ENCODE measurements at places on chromosomes 11 and 22.

DNA sequence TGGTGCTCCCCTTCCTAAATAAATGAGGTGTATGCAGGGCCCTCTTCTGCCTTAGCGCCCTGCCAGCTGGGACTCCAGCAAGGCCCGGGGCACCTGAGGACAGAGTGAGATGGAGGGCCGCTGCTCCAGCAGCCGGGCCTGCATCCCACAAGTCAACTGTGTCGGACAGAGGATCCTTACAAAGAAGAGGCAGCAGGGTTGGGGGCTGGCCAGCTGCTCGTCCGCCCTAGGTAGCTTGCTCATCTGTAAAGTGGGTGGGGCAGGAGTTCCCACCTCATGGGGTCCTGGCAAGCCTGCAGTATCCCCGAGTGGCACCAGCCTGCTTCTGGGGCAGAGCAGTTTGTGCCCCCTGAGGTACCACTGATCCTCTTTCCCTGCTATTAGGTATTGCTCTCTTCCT, 7.6 kb downstream of the TMEM121B start:
- DNase-seq, result no peak

DNA sequence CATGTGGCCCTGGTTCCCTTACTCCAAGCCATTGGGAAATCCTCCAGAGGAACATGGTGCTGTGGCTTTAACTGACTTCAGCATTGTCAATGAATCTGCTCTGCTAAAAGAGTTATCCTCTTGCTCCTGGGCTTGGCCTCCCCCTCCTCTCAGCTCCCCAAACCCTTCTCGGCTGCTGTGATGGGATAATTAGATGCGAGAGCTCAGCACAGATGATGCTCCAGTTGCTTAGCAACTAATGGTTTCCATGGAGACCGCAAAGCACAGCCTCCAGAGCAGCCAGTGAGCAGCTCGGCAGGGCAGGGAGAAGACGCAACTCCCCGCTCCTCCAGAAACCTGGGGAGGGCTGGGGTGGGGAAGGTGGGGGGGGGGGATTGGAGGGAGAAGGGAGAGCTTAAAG, 2.8 kb upstream of the UPK2 start:
- no peak for DNase-seq

GRCh38 chr11:33654594-33654993, 46.0 kb downstream of the C11orf91 start:
- no peak for DNase-seq

DNA sequence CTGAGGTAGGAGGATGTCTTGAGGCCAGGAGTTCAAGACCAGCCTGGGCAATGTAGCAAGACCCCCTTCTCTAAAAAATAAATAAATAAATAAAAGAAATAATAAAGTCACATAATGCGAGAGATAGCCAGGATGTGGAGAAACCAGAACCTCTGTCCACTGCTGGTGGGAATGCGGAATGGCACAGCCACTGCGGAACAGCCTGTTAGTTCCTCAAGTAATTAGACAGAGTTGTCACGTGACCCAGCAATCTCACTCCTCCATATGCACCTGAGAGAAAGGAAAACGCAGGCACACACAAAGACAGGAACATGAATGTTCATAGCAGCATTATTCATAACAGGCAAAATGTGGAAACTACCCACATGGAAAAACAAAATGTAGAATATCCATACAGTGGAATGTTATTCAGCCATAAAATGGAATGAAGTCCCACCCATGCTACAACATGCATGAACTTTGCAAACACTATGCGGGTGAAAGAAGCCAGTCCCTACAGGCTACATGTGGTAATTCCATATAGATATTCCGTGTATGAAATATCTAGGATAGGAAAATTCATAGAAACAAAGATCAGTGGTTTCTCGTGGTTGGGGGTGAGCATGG, 27.4 kb downstream of the LIF start:
- peak; percentile 62 for DNase-seq

GRCh38 chr11:44884056-44884455, 66.6 kb downstream of the TP53I11 start:
- DNase-seq, result peak; percentile 91

DNA sequence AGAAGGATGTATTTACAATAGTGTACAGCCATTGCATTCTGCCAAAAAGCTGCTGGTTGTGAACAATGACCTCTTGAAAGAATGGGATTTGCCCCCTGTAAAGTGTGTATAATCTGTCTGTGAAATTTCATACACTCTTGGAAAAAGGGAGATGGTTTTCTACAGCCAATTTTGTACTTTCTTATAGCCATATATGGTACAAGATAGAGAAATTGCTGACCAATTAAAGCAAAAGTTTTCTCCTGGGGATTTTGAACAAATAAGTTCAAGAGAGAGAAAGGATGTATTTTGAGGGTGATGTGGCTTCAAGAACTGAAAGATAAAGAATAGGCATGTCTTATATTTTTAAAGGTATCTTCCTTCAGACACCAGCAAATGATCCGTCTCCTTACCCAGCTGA, 211.0 kb downstream of the NAV2 start:
- DNase-seq, result no peak

DNA sequence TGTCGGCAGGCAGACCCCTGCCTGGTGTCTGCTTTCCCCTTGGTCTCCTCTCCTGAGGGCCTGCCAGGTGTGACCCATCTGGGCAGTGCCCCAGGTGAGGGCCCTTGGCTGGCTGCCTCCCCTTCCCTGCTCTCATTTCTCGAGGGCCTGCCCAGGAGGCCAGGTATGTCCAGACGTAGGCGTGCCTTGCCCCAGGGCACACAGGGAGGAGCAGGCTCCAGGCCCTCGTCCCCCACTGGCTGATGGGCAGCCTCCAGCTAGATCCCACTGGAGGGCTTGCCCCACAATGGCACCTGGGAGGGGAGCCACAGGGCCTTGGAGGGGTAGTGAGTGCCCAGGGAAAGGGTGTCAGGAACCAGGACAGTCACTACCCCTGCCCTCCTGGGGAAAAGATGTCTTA, 95.9 kb downstream of the CACNA1I start:
- DNase-seq, result no peak

DNA sequence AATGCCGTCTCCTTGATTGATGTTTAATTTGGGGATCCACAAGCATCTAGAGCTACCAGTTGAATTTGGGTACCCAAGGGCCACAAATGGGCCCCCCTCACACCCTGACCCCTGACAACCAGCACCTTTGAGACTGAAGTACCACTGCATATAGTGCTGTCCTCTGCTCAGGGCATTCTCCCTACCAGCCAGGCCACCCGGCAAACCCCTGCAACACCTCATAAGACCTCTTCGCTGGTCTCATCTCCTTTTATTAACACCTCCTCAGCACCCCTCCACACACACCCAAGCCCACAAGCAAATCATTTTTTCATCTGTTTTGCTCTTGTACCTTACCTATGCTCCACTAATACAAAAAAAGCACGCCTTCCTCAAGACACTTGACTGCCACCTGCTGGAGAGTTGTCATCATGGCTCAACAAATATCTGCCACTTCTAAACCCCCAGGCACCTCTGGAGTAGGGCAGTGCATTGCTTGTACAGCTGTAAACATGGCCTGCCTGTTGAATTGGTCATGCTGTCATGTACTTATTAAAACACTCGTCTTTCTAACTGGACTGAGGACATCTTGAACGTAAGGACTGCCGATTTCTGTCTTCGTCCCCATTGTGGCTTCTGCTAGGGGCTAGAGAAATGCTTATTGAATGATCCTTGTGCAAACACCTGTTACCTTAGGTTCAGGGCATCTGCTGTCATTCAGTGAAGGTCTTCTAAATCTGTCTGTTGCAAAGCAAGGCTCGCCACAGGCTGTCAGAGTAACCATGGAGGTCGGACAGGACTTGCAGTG, 66.5 kb downstream of the BMAL1 start:
- DNase-seq, result peak; percentile 80

DNA sequence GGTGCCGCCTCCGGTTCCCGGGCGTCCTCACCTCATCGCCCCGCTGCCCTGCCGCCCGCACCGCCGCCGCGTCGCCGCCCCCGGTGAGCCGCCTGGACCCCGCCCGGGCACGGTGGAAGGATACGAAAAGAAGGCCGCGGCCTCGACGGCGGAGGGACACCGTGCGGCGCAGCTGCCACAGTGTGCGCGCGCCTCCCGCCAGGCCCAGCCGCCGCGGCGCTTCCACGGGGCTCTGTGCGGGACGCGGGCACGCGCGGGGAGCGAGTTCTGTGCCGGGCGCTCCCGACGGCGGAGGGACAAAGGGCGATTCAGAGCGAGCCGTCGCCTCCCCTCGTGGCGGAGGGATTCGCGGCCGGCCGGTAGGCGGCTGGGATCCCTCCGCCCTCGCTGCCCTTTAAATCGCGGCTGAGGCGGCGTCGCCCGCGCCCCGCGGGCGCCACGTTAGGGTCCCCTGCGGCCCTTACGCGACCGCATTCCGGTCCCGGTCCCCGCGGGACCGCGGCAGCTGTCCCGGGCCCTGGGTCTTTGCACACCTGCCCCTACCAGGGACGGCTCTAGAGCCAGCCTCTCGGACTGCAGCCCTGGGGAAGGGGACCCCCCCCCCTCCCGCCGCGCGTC, 568 bp upstream of the KMT5B start:
- peak; percentile 98 for DNase-seq

DNA sequence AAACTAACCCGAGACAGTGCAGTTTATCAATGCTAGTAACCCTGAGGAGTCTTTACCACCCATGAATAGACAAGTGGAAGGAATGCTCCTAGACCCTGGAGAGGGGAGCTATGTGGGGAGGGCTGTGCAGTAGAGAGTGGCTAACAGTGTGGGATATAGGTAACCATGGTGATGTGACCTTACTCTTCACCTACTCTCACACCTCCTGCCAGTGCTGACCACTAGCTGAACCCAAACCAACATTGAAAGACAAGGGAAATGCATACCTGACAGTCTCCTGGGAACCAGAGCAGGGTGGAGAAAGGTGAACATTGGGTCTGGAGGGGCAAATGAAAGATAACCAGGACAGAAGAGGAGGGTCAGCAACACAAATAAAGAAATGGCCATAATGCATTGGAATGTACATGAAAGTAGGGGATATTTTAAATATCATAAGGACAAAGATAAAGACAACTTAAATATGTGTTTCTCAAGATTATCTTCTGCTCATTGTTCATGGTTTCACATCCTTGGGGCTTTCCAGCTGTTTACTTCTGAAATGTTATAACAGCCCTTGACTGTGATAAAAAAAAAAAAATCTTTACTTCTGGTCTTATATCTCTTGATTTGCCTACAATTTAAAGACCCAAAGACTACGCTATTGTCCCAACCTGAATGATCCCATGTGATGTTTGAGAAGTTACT, 983.3 kb upstream of the TENM4 start:
- no peak for DNase-seq

- DNase-seq, result peak; percentile 87
Measured at GRCh38 chr11:66289548-66290329, 796 bp upstream of the YIF1A start.

- peak; percentile 25 for DNase-seq
Measured at GRCh38 chr11:105000797-105001196, 22.2 kb downstream of the CASP5 start.

DNA sequence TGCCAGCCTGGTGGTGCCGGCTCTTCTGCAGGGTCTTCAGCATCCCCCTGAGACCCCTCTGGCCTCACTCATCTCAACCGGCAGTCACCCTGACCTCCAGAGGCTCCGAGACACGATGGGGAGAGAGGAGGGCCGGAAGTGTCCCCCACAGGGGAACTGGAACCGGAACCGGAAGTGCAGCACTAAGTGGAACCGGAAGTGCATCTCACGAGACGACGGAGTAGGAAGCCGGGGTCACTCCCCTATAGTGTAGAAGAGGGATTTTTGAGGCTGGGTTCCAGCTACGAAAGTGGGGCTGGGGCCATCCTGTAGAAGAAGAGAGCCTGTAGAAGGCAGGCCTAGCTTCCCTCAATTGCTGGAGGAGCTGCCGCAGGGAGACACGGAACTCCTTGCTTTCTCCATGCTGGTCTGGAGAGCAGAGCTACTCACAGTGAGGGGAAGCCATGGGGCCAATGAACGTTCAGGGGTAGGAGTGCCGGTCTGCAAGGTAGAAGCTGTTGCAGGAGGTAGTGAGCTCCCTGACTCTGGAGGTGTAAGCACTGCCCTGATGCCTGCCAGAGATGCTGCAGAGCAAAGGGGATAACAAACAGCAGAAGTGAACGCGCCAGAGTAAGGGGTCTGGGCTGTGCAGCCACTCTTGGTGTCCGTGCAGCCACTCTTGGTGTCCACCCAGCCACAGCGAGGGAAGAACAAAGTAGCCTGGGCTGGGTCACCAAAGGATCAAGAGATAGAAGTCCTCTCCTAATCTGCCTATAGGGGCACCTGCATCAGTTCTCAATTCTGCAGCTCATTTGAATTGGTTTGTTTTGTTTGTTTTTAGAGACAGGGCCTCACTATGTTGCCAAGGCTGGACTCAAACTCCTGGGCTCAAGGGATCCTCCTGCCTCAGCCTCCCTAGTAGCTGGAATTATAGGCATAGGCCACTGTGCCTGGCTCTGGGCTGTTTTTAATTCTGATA, 21.9 kb downstream of the SCUBE1 start:
- peak; percentile 5 for DNase-seq

GRCh38 chr11:76620489-76620888, 50.1 kb downstream of the LRRC32 start:
- DNase-seq, result no peak

DNA sequence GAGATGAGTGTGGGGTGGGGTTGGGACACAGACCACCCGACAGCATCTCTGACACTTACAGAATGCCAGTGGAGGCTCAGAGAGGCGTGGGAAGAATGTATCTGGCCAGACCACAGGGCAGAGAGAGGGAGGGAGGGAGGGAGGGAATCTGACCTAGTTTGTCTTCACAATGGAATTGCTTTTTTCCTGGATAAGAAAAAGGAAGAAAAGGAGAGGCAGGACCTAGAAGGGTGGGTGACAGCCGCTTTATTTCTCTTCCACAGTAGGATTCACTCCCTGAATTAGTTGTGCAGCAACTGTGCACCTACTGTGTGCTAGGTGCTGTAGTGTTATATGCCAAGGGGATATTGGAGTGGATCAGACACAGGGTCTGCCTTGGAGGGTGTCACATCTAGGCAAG, 3.7 kb downstream of the KCNK4 start:
- DNase-seq, result no peak

GRCh38 chr11:77082838-77083565, 16.2 kb downstream of the CAPN5 start:
- DNase-seq, result no peak

DNA sequence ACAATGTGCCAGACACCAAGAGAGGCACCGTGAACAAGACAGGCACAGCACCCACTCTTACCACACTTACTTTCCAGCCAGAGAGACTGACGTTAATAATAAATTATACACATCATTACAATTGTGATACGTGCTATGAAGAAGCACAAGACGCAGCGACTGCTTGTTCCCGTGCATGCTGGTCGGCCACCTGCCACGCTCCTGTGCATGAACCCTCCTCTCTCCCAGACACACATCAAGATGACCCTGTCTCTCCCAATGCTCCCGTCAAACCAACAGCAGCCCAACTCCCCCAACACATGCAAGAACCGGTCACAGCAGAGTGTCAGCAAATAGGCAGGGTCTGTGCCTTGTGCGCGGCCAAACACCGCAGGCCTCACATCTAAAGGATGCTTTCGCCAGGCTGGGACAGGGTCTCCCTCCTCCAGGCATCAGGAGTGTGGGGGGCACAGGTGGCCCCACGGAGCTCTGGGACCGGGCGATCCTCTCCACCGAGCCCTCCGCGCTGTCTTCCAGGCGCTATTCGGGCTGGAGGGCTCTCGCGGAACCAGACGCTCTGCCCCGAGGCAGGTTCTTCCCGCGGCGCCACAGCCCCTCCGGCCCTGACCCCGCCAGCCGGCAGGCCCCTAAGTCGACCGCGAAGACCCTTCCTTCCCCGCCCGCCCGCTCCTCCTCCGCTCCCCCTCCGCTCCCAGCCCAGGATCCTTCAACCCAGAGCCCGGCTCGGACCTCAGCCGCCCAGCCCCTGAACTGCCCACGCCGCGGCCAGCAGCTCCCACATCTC, 533 bp downstream of the SERGEF start:
- peak; percentile 34 for DNase-seq
